ENCODE measurements at places on chromosomes 3 and 15. TPM values are rescaled to one million over a fixed set of nuclear protein-coding genes. Genes with fewer than 3 reads are reported as not detected.

- no peak for DNase-seq
- no peaks in the 10 kb centered on the region for H3K36me3 ChIP-seq
- no peak overlapping the region for H3K4me3 ChIP-seq
- peaks cover 9% of the 10 kb centered on the region for H3K4me1 ChIP-seq
These were observed 925 bp upstream of the PSTPIP1 start for GRCh38 chr15:76994001-76994400.

DNA sequence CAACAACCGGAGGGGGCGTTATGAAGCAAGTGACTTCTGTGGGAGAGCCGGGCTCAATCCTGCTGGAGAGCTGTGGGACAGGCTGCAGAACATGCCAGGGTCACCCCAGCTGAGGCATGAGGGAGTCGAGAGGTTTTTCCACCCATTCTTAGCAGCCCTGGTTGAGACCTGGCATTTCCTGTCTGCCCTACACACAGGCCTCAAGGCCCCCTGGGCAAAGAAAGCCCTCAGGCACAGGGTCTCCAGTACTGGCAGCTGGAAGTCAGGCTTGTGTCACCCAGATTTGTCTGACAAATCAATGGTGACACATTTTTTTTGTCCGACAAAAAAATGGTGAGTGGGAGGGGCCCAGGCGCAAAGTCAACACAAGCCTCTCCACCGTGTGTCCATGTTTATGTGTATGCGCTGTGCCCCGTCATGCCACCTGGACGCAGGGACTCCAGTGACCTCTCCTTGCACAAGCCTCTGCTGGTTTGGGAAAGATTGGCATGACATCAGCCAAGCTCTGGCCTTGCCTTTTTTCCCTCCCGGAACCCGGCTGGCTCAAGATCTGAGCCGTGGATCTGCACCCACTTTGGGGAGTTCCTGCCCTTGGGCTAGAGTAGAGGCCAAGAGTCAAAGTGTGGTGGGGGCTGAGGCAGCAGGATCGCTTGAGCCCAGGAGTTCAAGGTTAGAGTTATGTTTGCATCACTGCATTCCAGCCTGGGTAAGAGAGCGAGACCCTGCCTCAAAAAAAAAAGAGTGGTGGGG is 20.8 kb upstream of the ALAS1 start:
- H3K36me3 ChIP-seq, result no peaks in the 10 kb centered on the region
- no peak overlapping the region for H3K27ac ChIP-seq
- peaks cover 3% of the 10 kb centered on the region for H3K4me1 ChIP-seq
- DNase-seq, result no peak
- H3K27me3 ChIP-seq, result peaks cover 5% of the 10 kb centered on the region
- H3K4me3 ChIP-seq, result peak overlapping the region; percentile 68

CPLX3 gene
- total RNA-seq, result not detected

DNA sequence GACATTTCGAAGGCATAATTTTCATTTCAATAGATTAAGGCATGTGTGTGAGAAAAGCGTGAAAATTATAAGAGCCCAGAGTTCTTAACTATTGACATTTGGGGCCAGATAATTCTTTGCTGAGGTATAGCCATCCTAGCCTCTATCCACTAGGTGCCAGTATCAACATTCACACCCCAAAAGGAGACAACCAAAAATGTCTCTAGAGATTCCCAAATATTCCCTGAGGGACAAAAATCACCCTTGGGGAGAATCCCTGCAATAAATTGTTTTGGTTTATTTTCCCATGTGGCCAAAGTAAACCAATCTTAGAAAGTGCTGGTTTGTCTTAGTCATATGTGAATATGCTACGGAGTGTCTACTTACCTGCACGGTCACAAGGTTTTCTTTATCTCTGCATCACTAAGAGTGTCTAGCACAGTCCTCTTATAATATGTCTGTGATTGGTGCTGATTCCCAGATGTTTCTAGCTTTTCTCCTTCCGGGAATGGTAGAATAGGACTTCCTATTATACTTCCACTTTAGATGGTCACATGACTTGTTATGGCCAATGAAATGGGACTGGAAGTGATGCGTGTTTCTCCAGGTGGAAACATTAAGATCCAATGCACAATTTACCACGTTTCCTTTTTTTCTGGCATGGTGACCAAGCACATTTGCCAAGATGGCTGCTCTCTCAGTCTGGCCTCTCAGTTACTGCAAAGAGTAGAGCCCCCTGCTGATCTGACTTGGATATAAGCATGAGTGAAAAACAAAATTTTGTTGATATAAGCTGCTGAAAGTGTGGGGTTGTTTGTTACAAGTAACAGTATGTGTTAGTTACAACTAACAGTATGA is 8.0 kb upstream of the KBTBD8 start:
- no peak overlapping the region for H3K4me3 ChIP-seq
- H3K27me3 ChIP-seq, result no peaks in the 10 kb centered on the region
- H3K27ac ChIP-seq, result no peak overlapping the region
- no peak for DNase-seq
- H3K4me1 ChIP-seq, result no peaks in the 10 kb centered on the region

DNA sequence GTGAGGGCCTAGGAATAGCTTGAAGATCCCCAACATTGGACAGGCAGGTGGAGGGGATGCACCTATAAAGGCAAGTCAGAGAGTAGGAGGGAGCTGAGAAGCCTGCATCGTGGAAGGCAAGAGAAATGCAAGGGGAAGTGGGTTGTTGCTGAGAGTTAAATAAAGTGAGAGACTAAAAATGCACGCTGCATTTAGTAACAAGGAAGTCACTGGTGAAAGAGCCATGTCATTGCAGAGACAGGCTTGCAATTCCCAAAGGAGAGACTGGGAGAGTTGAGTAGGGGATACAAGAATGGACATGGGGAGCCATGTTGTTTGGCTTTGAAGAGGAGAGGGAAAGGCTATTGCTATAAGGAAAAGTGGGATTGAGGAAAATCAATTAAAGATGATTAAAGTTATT is 77.0 kb upstream of the HEG1 start:
- H3K4me1 ChIP-seq, result peaks cover 14% of the 10 kb centered on the region
- H3K27ac ChIP-seq, result peak overlapping the region; percentile 4
- H3K36me3 ChIP-seq, result peaks cover 2% of the 10 kb centered on the region
- no peak for DNase-seq

DNA sequence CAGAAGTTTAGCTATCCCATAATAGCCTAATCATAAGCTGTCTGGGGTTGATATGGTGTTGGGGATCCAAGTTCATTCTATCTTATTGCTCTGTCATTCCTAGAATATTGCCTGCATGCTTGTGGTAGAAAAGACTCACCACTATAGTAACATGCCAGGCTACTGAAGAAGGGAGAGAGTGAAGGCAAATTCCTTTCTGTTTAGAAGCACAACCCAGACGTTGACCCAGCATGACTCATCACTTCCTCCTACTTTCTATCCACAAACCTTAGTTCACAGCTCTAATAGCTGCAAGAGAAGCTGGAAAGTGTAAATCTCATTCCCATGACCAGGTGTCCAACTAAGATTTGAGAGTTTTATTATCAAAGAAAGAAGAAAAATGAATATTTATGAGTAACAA is 57.8 kb upstream of the NMD3 start:
- no peaks in the 10 kb centered on the region for H3K27me3 ChIP-seq
- H3K4me3 ChIP-seq, result no peak overlapping the region
- H3K27ac ChIP-seq, result no peak overlapping the region

CD200R1 gene
- 0.18 TPM for total RNA-seq

GRCh38 chr3:130539005-130539404 is 22.0 kb downstream of the COL6A6 start:
- DNase-seq, result peak; percentile 63
- H3K4me3 ChIP-seq, result no peak overlapping the region
- H3K4me1 ChIP-seq, result no peaks in the 10 kb centered on the region
- no peaks in the 10 kb centered on the region for H3K36me3 ChIP-seq
- no peak overlapping the region for H3K27ac ChIP-seq

GOLGA6A gene
- 0.85 TPM for total RNA-seq

GRCh38 chr15:81092559-81092902 is 41.5 kb upstream of the CFAP161 start:
- peaks cover 3% of the 10 kb centered on the region for H3K27me3 ChIP-seq
- peaks cover 26% of the 10 kb centered on the region for H3K4me1 ChIP-seq

DNA sequence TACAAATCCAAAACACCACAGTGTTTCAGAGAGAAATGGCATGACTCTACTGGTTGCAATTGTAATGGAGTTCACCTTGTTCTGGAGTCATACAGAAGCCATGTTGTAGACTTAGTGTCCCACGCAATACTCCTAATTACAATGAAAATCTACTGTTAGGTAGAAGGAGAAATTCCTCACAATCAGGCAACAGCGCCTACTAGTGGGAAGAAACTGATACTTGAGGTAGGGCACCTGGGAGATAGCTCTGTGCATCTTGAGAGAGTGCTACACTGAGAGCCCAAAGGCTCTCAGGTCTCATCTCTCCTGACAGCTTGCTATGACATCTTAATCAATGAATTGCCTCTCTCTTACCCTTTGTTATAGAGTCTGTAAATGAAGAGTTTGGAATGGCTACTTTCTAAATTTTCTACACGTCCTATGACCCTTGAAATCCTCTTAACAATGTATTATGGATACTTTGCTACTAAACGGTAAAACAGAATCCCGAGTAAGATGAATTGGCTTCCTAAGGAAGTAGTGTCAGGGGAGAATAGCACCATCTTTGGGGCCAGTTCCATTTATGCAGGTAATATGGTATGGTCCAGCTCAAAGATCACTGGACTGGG is 422.7 kb upstream of the TPRG1 start:
- H3K36me3 ChIP-seq, result peaks cover 3% of the 10 kb centered on the region
- peaks cover 1% of the 10 kb centered on the region for H3K27me3 ChIP-seq
- peak; percentile 31 for DNase-seq
- H3K27ac ChIP-seq, result no peak overlapping the region

DNA sequence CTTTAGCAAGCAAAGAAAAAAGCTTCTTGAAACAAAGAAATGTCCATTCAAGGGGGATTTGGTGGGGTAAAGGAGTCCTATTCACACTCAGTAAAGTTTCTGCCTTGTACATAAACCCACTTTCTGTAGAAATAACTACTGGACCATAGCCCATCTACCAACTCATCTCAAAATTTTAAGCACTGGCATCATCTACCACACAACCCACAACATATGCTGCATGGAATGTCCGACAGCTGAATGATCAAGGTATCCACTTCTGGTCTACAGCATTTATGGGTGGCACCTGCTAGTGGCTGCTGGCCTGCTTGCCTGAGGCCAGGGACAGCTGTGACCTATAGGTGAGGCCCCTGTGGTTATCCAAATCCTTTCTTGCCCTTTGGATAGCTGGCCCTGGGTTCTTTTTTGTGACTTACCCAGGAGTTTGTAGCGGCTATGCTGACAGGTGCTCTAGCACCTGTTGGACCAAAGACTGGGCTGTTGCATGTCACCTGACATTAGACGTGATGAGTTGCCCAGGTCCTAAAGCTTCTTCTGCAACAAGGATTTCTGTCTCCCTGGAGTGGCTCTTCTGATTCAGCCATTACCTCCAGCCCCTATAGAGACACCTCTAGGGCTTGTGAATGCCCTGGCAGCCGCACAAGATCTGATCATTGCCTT is 19.2 kb upstream of the MEF2A start:
- H3K36me3 ChIP-seq, result no peaks in the 10 kb centered on the region
- H3K4me3 ChIP-seq, result no peak overlapping the region
- H3K4me1 ChIP-seq, result peaks cover 2% of the 10 kb centered on the region
- no peak overlapping the region for H3K27ac ChIP-seq
- H3K27me3 ChIP-seq, result no peaks in the 10 kb centered on the region

GRCh38 chr3:194265996-194266964 is 84.8 kb downstream of the CPN2 start:
- no peak overlapping the region for H3K4me3 ChIP-seq
- no peak for DNase-seq
- H3K4me1 ChIP-seq, result peaks cover 24% of the 10 kb centered on the region
- H3K27me3 ChIP-seq, result peaks cover 14% of the 10 kb centered on the region

MST1 gene
- 22.0 TPM for total RNA-seq

GRCh38 chr3:26237036-26237682 is 385.4 kb upstream of the LRRC3B start:
- no peaks in the 10 kb centered on the region for H3K36me3 ChIP-seq
- no peak overlapping the region for H3K27ac ChIP-seq
- no peak overlapping the region for H3K4me3 ChIP-seq
- peaks cover 3% of the 10 kb centered on the region for H3K27me3 ChIP-seq
- no peak for DNase-seq

DNA sequence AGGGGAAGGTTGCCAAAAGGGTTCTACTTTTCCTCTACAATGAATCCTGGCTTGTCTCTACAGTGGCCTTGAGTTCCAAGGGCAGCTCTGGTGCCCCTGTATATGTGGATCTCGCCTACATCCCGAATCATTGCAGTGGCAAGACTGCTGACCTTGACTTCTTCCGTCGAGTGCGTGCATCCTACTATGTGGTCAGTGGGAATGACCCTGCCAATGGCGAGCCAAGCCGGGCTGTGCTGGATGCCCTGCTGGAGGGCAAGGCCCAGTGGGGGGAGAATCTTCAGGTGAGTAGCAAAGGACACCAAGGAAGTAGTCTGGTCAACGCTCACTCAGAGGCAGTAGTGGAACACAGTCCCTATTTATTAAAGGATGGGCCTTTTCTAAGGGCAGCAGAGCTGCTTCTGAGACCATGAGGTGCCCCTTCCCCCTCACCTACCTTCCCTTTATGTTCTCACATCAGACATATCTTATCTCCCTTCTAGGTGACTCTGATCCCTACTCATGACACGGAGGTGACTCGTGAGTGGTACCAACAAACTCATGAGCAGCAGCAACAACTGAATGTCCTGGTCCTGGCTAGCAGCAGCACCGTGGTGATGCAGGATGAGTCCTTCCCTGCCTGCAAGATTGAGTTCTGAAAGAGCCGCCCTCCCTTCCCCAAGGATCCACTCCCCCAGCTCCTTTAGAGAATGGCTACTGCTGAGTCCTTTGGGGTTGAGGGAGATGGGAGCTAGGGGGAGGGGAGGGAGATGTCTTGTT is 12.4 kb downstream of the MAP1A start:
- H3K27me3 ChIP-seq, result peaks cover 4% of the 10 kb centered on the region
- H3K4me1 ChIP-seq, result peaks cover 9% of the 10 kb centered on the region
- H3K27ac ChIP-seq, result no peak overlapping the region
- H3K4me3 ChIP-seq, result no peak overlapping the region
- DNase-seq, result no peak

TRANK1 gene
- total RNA-seq, result 2.8 TPM

- H3K27ac ChIP-seq, result no peak overlapping the region
- peaks cover 21% of the 10 kb centered on the region for H3K4me1 ChIP-seq
- no peaks in the 10 kb centered on the region for H3K36me3 ChIP-seq
- peaks cover 17% of the 10 kb centered on the region for H3K27me3 ChIP-seq
- peak overlapping the region; percentile 90 for H3K4me3 ChIP-seq
These were observed 665 bp downstream of the GATM start for GRCh38 chr15:45377609-45378148.

GRIP2 gene
- total RNA-seq, result 6.6 TPM

ITPR1 gene
- 53.1 TPM for total RNA-seq

MYRIP gene
- total RNA-seq, result 0.49 TPM

DNA sequence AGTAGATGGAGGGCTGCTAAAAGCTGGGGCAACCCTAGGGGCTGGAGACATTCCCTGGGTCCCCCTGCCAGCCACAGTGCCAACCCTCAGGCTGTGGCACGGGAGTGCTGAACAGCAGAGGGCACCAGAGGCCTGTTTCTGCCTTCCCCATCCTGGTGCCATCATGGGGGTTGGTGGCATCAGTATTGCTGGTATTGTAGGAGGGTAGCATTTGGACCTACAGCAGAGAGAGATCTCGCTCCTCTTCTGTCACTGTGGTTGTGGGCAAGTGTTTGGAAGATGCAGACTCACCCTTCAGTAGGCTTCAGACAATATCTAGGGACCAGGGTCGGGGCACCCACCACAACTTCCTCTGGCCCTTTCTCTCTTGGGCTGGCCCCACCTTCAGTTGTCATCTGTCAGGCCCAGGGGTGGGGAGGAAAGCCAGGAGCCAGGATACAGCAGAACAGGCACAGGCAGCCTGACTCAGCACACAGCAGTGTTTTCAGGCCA is 123.5 kb downstream of the RPLP1 start:
- H3K27me3 ChIP-seq, result peaks cover 2% of the 10 kb centered on the region
- DNase-seq, result peak; percentile 62
- H3K27ac ChIP-seq, result no peak overlapping the region
- H3K4me1 ChIP-seq, result no peaks in the 10 kb centered on the region

SH2D7 gene
- not detected for total RNA-seq

ANKRD63 gene
- total RNA-seq, result not detected

IL5RA gene
- not detected for total RNA-seq

SMAD6 gene
- total RNA-seq, result 21.3 TPM

ZNF660 gene
- total RNA-seq, result 15.5 TPM
